ENCODE measurements at places on chromosomes 16 and 17.
A peak's percentile ranks its signal among the peaks of the same experiment; 100 is the strongest.

- no peak for ATAC-seq
Measured at GRCh38 chr16:64459821-64460220, 662.0 kb downstream of the CDH11 start.

DNA sequence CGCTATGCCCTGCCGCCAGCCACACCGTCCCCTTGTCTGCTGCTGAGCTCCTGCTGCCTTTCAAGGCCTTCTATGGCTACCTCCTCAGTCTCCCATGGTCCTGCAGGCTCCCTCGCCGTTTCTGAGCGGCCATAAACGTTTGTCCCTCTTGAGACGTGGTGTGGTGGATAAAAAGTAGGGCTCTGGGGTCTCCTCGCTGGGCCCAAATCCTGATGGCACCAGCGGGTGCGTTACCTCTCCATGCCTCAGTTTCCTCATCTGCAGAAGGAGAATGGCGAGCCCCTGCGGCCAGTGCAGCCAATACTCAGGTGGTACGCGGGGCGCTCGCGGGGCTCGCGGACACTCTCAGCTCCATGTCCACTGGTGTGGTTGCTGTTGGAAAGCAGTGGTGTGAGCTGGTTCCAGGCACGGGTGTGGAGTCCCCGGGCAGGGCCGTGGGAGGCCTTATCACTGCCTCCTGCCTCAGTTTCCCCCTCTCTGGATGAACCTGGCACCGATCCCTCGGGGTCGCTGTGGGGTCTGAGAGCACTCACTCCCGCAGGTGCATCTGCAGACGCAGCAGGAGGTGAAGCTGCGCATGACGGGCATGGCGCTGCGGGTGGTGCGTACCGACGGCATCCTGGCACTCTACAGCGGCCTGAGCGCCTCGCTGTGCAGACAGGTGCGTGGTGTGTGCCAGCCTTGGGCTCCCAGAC, 2.5 kb downstream of the SLC25A10 start:
- ATAC-seq: no peak

DNA sequence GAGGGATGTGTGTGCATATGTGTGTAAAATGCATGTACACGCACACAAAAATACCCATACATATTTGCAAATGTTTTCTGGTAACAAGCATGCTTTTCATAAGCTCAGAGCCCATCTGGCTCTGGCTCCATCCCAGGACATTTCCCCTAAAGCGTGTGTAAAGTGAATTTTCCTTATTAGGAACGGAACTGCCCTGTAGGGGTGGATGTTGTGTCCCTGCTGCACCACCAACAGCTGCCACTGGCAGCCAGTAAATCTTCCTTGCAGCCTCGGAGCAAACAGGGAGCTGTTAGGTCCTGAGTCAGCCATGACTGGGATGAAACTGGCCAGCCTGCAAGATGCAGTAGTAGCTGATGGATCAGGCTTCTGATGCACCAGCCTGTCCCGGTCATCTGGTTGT, 393.5 kb downstream of the UTP18 start:
- no peak for ATAC-seq

GRCh38 chr16:68776821-68777485, 39.9 kb downstream of the CDH1 start:
- ATAC-seq: no peak

- no peak for ATAC-seq
Measured at GRCh38 chr17:799261-799660, 17.1 kb downstream of the MRM3 start.

DNA sequence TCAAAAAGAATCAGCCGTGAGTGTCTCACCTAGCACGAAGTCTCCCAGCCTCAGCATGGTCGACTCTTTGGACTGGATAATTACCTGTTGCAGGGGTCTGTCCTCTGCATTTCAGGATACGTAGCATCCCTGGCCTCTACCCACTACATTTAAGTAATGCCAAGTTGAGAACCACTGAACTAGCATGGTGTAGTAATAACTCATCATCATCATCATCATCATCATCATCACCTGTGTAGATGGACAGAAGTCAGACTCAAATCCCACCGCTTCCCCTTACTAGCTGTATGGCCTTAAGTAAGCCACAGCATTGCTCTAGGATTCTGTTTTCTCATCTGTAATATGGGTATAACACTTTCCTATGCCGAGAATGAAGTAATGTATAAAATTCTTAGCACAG, 373.1 kb upstream of the XYLT1 start:
- ATAC-seq: no peak

- no peak for ATAC-seq
Measured at GRCh38 chr17:61208301-61209105, 191.1 kb upstream of the TBX2 start.

GRCh38 chr16:19914877-19915276, 30.2 kb upstream of the GPRC5B start:
- no peak for ATAC-seq

DNA sequence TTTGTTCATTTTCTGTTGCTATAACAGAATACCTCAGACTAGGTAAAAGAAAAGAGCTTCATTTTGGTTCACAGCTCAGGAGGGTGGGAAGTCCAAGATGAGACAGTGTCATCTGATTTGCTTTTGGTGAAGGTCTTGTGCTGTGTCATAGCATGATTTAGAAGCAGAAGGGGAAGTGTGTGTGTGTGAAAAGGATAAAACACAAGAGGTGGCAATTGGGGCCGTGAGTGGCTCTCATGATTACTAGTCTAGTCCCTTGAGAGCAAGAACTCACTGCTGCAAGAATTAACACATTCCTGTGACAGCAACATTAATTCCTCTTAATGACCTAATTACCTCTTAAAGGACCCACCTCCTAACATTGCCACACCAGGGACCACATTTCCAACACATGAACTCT, 8.3 kb downstream of the SLC35G3 start:
- no peak for ATAC-seq

DNA sequence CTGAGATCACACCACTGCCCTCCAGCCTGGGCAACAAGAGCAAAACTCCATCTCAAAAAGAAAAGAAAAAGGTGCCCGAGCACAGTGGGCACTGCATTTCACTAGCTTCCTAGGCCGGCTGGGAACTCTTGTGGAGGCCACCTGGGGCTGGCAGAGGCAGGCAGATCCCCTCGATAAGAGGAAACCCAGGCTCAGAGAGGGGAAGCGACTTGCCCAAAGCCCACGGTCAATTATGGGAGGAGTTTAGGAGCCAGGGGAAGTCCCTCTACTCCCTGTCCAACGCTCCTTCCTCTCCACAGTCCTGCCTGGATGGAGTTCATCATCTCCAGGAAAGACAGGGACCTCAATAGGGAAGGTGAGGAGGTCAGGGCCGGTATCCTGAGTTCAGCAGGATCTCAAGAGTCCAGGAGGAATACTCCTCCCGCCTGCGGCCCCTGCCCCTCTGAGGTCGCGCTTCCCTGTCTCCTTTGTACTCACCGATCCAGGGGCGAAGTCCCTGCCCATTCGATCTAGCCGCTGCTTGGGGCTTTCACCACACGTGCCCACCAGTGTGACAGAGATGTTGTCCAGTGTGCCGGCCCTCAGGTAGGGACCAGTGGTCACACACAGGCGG, 841 bp downstream of the ALOXE3 start:
- no peak for ATAC-seq

DNA sequence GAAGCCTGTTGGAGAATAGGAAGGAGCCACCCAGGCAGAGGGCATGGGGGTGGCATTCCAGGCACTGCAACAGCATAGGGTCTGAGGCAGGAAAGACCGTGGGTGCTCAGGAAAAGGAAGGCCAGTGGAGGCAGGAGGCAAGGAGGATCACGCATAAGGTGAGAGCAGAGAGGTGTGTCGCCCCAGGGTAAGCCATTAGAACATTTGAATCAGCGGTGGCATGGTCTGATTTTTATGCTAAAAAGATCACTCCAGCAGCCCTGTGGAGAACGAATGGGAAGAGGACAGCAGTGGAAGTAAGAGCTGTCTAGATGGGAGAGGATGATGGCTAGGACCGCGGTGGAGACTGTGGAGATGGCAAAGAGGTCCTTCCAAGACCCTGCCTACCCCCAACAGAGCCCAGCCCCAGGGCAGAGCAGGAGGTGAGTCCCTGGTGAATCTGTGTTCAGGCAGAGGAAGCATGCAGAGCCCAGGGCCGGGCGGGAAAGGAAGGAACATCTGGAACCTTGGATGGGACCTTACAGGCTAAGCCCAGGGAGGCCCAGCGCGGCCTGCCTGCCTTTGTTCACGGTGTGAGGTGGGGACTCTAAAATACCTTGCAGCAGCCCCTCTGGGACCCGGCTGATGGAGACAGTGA, 7.8 kb downstream of the LPO start:
- ATAC-seq: no peak

- ATAC-seq: no peak
Measured at GRCh38 chr17:82024859-82025258, 1.8 kb downstream of the LRRC45 start.

DNA sequence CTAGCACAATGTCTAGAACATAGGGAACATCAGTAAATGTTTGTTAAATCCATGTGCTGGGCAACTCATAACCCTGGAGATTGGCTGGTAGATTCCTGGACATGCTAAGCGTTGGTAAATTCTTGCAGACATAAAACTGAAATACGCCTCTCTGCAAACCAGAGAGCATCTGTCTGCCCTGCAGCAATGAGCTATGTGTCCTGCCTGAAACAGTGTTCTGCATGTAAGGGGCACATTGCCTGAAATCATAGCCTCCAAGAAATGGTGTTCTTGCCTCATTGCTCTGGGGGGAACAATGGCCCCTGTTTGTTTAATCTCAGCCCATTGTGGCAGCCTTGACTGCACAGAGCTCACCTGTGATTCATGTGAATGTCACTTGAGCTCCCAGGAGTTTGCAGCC, 113.5 kb upstream of the CCL2 start:
- no peak for ATAC-seq

- no peak for ATAC-seq
Measured at GRCh38 chr16:54216268-54216667, 70.3 kb downstream of the IRX3 start.

GRCh38 chr16:751152-752006, 9.2 kb upstream of the MSLN start:
- peak; percentile 12 for ATAC-seq

GRCh38 chr17:58507123-58507634, 7.3 kb downstream of the MTMR4 start:
- no peak for ATAC-seq

DNA sequence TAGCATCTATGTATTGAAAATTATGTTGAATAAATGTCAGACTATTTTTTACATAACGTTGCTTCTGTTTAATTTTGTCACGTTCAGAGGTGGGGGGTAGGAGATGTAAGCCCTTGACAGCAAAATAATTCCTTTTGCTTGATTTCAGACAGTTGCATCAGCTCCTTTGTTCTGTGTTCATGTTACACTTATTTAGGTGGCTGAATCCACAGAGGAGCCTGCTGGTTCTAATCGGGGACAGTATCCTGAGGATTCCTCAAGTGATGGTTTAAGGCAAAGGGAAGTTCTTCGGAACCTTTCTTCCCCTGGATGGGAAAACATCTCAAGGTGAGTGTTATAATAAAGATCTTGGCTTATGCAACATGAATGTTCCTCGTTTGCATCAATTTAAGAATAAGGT, 4.5 kb downstream of the HERPUD1 start:
- ATAC-seq: no peak

GRCh38 chr17:47990962-47991731, 20.2 kb downstream of the CDK5RAP3 start:
- ATAC-seq: no peak

DNA sequence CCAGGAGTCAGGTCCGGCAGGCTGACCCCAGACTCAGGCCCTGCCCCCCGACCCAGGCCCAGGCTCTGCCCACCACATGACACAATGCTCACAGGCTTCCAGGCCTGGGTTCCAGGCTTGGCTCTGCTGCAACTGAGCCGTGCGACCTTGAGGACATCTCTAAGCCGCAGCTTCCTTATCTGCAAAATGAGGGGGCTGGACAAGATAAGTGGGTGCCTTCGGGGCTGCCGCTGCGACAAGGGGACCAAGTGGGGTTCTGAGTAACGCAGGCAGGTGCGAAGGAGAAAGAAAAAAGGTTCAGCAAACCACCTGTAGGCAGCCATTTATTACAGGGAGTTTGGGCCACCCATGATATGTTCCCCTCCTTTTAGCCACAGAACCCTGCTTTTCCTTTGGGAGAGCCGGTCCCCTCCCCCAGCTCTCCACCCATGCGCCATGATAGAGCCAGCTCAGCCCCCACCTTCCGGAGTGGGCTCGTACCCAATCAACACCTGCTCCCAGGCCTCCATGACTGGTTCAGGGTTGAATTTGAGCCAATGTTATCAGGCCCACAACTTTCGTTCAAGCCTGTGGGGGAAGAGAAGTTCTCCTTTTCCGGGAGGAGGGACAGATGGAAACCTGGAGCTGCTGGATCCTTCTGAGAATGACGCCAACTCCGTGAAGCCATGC, 38.2 kb downstream of the RTN4RL1 start:
- ATAC-seq: no peak

DNA sequence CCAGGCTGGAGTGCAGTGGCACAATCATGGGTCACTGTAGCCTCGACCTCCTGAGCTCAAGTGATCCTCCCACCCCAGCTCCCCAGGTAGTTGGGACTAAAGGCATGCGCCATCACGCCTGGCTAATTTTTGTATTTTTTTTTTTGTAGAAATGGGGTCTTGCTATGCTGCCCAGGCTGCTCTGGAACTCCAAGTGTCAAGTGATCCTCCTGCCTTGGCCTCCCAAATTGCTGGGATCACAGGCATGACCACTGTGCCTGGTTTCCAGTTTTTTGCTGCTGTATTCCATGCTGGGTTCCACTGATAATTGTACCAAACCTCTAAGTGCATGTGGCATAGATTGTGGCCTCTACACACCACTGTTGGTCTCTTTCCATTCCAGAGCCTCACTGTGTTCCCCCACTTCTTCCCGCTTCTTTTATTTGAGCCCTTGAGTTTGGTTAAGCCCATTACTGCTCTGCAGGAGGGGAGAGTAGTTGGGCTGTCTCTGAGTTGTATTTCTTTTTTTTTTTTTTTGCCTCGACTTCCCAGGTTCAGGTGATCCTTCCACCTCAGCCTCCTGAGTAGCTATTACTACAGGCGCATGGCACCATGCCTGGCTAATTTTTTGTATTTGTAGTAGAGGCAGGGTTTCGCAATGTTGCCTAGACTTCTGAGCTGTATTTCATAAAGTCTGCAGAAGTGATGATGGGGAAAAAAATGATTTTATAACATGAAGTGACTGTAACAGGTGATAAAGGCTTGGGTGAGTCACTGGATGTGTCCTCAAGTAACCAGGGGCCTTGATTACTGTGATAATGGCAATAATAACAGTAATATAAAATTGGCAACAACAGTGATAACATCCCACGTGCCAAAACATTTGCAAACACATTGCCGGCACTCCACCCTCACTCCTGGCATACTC, 30.0 kb downstream of the EEF2K start:
- ATAC-seq: no peak

GRCh38 chr16:69188716-69189115, 1.8 kb downstream of the SNTB2 start:
- no peak for ATAC-seq

DNA sequence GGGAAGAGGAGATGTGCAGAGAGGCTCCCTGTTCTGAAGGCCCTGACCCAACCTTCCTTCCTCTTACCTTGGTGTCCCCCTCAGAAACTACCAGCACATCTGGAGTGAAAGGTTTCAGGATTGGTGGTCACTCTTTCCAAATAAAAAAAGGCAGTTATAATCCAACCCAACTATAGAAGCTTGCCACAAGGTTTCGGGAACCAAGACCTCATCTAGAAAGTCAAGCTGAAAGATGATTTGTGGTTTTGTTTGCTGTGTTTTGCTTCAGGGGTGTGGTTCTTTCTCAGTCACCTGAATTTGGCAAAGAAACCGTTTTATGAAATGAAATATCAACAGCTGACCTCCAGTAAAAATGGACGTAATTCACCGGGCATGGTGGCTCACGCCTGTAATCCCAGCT, 19.3 kb downstream of the SHMT1 start:
- ATAC-seq: no peak

GRCh38 chr16:78105517-78105916, 6.1 kb downstream of the WWOX start:
- ATAC-seq: peak; percentile 68

- ATAC-seq: no peak
Measured at GRCh38 chr17:75591722-75592302, 4.2 kb downstream of the MYO15B start.
